BE2C (cell line): ENCODE measurements at places on chromosomes 6 and 20.

- DNase-seq, result no peak
These were observed 123.8 kb upstream of the ID4 start for GRCh38 chr6:19713411-19713810.

DNA sequence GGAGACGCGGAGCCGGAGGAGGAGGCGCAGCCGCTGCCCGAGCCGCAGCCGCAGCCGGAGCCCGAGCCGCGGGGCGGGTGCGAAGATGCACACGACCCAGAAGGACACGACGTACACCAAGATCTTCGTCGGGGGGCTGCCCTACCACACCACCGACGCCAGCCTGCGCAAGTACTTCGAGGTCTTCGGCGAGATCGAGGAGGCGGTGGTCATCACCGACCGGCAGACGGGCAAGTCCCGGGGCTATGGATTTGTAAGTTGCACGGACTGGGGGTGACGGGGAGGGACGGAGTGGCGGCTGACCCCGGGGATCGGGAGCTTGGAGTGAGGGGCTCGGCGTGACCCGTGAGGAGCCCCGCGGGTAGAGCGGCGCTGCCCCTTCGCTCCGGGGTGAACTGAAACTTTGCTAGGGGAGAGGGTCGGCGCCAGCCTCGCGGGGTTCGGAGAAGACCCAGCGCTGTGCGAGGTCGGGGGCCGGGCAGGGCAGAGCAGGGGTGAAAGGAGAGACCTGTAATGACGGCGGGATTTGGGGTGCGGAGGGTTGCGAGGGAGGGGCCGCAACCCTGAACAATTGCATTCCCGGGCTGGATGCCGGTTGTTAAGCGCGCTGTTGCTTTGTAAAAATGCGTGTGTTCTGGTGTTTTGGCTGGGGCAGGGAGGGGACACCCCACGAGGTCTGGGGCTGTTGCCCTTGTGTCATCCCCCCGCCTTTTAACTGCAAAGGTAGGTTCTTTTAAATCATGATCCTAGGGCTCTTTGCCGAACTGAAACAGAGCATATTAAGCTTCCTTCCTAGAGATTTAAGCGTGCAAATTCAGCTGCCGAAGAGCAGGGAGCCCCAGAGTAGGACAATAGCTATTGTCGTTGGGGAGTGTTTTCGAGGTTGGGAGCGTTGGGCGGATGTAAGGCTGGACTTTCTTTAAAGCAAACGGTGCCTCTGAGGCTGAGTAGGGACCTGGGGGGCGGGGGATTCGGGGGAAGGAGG lies 628 bp downstream of the RBM24 start:
- no peak for DNase-seq

DNA sequence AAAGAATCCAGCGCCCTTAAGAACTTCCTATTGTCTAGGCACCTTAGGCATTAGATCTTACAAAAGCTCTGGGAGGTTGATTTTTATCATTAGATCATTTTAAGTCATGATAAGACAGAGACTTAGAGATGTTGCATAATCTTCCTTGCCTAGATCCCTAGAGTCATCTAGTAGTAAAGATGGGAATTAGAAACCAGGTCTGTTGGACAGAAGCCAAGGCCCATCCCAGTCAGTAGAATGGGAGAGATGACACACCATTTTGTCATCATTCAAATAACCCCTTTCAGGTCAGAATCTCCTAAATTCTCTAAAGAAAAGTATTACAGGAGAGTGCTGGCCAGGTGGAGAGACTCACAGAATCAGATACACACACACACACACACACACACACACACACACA lies 579.1 kb downstream of the BMP2 start:
- no peak for DNase-seq

DNA sequence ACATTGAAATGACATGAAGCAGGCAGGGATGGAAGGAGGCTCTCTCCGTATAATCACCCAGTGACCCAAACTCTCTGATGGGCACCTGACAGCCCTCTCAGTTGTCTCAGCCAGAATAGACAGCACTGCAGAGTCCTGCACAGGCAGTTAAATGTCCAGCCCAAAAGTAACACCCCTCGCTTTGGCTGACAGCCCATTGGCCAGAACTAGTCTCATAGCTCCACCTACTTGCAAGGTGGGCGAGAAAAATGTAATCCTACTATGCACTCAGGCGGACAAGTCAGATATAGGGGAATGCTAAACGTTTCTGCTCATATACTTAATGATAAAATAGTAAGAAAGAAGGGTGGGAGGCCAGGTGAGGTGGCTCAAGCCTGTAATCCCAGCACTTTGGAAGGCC lies 393.5 kb upstream of the JARID2 start:
- DNase-seq, result no peak

DNA sequence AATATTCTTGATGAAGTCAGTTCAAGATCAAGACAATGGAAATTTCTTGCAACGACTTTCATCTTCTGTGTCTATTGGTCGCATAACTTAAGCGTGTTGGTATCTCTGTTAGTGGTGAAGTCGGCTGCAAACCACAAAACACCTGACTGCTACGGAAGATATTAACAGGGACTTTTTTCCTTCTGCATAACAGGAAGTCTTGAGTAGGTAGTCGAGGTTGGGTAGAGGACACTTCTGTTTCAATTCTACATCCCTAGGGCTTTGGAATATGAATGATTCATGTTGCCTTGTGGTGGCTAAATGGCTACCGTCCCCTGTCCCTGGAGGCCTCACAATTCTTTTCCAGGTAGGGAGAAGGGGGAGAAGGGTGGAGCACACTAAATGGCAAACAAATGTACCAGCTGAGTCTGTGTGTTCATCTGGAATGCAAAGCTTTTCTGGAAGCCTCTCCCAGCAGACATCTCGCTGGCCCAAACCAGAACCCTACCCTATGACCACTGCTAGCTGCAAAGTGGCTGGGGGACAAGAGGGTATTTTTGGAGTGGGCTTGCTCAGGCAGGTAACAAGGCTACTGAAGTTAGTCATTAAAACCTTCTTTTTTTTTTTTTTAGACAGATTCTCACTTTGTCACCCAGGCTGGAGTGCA lies 34.6 kb upstream of the NKX2-2 start:
- DNase-seq, result no peak

DNA sequence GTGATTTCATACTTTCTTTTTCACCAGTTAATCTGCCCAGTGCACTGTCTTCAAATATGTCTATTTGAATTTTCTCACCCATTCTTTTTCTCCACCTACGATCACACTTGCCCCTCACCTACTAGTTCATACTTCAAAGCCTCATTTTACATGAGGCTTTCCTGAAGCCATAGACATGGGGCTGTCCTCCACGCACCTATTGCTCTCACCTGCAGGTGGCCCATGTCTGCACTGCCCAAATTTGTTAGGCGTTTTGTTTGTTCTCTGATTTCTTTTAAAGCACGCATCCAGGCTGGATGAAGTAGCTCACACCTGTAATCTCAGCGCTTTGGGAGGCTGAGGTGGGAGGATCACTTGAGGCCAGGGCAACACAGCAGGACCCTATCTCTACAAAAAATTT lies 106.8 kb upstream of the RIPOR2 start:
- no peak for DNase-seq

DNA sequence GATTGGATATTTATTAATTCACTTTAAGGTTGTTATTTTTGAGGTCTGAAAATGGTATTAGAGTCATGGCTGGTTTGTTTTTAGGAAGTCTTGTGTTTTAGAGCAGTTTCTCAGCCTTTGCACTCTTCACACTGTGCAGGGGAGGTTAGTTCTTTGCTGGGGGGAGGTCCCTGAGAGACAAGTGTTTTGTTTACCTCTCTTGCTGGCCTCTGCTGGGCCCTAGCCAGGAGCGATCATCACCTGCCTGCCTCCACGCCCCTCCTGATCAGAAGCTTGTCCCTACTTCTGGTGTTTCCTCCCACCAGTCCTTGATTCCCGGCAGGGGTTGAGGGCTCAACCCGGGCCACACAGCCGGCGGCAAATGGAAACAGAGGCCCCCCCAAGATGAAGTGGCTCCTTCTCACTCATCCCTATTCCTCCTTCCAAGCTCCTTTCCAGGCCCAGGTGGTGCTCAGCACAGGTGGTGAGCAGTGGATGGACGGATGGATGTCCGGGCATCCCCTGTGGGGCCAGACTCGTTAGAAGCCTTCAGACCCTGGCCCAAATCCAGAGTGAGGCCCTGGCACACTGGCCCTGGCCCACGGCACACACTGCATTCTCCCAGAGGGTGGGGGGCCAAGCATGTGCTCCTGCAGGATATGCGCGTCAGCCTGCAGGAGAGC lies 51.3 kb downstream of the GRM4 start:
- DNase-seq, result no peak

- no peak for DNase-seq
These were observed 208.1 kb upstream of the CDYL start for GRCh38 chr6:4568138-4568537.

- DNase-seq, result no peak
These were observed 37.6 kb downstream of the GOPC start for GRCh38 chr6:117564681-117565080.

DNA sequence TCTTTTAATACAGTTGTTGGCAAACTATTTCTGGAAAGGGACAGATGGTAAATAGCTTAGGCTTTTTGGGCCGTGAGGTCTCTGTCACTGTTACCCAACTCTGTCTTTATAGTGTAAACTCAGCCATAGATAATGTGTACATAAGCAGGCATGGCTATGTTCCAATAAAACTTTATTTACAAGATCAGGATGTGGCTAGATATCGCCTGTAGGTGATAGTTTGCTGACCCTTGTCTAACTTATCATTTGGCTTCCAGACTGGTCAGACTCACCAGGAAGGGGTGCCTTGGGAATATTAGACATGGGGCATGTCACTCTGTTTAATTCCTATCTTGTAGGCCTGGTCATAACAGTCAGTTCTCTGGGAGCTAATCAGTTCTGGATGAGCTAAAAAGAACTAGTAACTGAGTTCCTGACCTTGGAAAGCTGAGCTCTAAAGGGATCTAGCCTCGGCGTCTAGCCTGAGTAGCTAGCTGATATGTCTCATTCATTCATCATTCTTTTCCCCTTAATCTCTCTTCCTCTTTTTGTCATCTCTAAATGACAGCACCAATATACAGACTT lies 163.6 kb downstream of the SLC16A10 start:
- no peak for DNase-seq

- DNase-seq, result no peak
These were observed 86.7 kb downstream of the TASP1 start for GRCh38 chr20:13552061-13552460.

DNA sequence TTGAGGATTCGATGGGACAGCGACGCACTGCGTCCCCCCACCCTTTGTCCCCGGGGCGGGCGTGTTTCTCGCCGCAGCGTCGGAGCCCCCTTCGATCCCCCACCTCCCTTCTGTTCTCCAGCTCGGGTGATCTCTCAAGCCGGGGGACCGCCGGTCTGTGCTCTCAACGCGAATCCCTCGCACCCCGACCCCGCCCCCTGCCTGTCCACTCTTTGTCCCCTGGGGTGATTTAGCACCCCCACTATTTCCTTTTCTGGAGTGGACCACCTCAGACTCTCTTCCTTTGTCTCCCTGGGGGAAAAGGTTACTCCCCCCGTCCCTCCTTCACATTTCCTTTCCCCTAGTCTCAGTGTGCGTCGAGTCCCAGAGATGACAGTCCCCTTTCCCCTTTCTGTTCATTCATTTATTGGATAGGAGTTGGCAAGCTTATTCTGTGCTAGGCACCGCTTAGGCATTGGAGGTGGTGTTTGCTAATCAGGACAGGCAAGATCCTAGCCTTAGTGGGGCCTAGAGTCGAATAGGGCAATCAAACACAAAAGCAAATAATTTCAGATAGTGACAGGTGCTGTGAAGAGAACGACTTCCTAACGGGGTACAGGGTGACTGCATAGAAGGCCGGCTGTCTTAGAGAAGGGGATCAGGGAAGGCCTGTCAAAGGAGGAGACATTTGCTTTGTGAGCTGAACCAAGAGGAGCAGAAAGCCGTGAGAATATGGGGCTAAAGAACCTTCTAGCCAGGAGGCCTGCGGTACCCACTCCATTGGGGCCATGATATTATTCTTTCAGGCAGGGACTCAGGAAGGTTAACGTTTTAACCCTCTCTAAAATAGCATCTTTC lies 741 bp downstream of the PTPN1 start:
- DNase-seq, result peak; percentile 25

DNA sequence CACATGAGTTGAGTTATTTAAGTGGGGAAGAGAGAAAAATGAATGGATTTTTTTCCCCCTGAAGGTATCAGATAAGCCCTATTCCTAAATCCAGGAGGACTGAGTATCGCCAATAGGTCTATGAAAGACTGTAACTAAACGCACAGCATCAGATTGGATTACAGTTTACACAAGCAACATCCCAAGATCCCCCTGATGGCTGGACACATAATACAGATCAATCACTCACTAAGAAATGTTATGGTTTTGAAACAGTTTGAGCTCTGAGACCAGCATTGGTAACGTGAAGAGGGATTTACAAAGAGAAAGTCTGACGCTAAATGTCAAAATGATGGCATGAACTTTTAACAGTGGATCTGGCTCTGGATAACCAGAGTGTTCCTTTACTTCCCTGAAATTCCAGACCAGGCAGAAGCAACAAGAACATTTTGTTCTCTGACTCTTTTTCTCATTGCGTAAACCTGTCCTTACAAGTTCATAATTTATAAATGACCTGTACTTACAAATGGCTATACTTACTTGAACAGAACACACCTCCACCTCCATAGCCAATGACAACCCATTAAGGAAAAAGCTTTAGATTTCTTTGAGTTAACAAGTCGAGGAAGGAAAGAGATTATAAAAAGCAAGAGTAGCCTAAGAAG lies 131.8 kb upstream of the BEND3 start:
- DNase-seq, result no peak

DNA sequence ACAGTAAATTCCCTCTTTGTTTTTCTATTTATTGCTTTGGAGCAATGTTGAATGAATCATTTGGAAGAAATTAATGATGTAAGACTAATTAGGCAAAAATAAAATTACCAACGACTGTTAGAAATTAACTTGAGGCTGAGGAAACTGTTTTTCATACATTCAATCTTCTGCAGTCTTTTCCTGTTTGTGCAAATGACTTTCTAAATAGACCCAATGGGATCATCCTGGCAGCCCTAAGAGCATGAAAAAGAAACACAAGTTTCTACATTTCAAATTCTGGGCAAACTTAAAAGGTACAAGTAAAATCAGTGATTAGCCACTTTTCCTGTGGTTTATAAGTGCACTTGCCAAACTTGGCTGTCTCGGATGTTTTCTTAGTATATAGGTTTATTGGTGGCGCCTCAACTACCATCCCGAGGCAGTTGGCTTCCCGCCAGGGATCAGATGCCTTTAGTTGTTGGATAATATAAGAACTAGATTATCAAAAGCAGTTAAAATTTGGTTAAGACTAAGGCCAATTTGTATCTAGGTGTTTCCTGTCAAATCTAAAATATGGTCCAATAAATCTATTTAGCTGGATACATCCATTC lies 181.2 kb downstream of the ISM1 start:
- no peak for DNase-seq

DNA sequence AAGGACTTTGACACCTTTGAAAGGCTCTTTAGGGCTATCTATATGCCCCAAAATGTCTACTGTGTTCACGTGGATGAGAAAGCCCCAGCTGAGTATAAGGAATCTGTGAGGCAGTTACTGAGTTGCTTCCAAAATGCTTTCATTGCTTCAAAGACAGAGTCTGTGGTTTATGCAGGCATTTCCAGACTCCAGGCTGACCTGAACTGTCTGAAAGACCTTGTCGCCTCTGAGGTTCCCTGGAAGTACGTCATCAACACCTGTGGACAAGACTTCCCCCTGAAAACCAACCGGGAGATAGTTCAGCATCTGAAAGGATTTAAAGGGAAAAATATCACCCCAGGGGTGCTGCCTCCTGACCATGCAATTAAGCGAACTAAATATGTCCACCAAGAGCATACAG lies 65.2 kb downstream of the GCNT2 start:
- DNase-seq, result no peak
